Mucosa of descending colon (tissue), 3 donors: ENCODE measurements at places on chromosomes 3 and 15. TPM values are rescaled to one million over a fixed set of nuclear protein-coding genes. Genes with fewer than 3 reads are reported as not detected.

ECE2 gene
- 2.2 TPM for total RNA-seq

TMC3 gene
- total RNA-seq = not detected

MUC4 gene
- 415 TPM for total RNA-seq

ABCC5 gene
- total RNA-seq = 34.4 TPM

TMCO5A gene
- not detected for total RNA-seq

OIP5 gene
- 1.5 TPM for total RNA-seq

PLCH1 gene
- total RNA-seq = 13.2 TPM

ZMYND10 gene
- 0.60 TPM for total RNA-seq

CCDC54 gene
- total RNA-seq = not detected

PLCB2 gene
- total RNA-seq = 9.9 TPM

NAALADL2 gene
- total RNA-seq = 20.8 TPM

C2CD4A gene
- total RNA-seq = 0.28 TPM

TLNRD1 gene
- 18.5 TPM for total RNA-seq

SLC30A4 gene
- total RNA-seq = 16.6 TPM

CYP1A2 gene
- not detected for total RNA-seq
